Activated CD4-positive, alpha-beta T cell treated with anti-CD3 and anti-CD28 coated beads, Interleukin-2, Interleukin-4, amounts not matched to agents 100 ng/mL and 50 ng/mL, durations not matched to agents 16 hours and 8 hours (primary cell): ENCODE measurements at places on chromosomes 7 and 10.

GRCh38 chr10:47027784-47028260 is 116.6 kb downstream of the PTPN20 start:
- no peak for DNase-seq

DNA sequence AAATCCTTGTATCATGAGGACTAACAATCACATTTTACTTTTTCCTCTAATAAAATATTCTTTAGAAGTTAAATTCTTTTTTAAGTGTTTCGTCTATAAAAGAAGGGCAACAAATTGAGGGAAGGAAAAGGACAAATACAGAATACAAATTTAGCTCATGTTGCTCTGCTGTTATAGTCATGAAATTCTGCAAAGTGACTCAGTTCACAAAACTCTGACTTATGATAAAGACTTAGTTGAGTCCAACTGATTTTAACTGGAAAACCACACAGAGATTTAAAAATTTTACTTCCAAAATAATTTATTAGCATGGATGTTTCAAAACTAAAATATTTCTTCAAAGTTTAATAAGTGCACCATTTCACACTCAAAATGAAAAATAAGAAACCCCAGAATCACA is 75.0 kb upstream of the GPR22 start:
- DNase-seq = no peak

DNA sequence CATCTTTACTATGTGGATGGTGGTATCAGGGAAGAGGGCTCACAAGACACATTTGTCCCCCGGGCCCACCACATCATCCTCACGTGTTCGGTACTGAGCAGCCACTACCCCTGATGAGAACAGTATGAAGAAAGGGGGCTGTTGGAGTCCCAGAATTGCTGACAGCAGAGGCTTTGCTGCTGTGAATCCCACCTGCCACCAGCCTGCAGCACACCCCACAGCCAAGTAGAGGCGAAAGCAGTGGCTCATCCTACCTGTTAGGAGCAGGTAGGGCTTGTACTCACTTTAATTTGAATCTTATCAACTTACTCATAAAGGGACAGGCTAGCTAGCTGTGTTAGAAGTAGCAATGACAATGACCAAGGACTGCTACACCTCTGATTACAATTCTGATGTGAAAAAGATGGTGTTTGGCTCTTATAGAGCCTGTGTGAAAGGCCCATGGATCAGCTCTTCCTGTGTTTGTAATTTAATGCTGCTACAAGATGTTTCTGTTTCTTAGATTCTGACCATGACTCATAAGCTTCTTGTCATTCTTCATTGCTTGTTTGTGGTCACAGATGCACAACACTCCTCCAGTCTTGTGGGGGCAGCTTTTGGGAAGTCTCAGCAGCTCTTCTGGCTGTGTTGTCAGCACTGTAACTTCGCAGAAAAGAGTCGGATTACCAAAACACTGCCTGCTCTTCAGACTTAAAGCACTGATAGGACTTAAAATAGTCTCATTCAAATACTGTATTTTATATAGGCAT is 9.1 kb upstream of the CSGALNACT2 start:
- DNase-seq = peak; percentile 81

DNA sequence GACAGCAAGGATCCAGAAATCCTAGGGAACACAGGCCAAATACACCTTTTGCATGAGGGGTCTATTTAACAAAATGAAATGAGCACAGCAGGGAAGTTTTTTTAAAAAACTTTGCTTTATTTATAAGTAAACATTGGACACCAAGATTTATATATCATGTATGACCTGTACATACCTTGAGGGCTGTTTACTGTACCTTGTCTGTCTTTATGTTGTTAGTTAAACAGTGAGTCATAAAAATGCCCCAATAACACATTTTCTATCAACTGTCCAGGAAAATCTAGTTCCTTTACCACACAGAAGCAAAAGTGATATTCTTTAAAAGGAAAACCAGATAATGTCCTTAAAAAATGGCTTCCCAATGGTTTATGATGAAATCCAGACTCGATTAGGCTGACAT is 45.1 kb upstream of the AGR3 start:
- DNase-seq = no peak

DNA sequence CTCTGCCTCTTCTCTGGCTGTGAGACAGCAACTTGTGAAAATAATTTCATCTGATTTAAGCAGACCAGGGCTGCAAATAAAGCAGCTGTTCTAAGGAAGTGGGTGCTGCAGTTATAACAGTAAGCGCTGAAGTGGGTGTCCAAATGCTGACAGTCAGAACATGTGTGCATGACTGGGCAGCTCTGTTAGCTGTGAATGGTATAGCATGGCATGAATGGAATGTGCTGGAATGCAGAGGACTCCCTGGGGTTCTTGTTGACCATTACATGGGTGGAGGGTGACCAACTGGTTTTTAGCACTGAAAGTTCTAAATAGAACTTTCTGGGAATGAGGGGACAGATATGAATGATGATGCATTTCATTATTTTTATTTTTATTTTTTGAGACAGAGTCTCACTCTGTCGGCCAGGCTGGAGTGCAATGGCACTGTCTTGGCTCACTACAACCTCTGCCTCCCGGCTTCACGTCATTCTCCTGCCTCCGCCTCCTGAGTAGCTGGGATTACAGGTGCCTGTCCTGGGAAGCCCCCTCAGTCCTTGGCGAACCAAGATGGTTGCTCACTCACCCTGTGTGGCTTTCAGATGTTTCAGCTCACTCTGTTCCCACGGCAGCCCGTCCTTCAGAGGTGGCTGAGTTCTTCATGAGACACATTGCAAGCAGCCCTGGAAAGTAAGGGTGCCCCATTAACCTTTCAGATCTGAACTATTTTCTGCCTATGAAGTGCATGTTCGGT is 319.8 kb upstream of the PHYHIPL start:
- DNase-seq = no peak

DNA sequence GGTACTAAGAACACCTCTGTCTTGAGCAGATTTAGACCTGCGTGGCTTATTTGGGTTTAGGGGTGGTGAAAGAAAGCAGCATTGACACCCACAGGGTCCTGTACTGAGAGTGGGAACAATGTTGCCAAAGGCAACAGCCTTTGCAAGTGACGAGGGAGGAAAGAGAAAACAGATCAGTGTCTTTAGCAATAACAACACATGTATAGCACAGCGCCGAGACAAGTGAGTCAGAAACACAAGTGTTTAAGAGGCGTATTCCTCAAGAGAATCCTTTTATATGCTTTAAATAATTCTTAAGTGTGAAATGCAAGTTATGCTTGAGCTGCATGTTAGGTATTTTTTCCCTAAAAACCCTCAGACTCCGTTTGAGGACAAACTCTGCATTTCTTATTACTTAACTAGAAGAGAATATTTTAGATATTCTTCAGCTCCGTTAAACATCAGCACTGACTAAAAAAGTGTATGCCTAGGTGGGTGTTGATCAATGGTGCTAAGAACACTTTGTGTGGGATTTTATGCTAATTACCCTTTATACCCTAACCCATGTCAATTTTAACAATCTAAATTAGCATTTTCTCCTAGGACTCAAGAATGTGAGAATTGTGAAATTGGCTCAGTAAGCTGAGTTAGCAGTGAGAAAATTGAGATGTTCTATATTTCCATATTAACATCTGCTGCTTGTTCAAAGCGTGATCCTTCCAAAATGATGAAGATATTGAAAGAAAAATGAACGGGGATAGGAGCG is 1095.4 kb upstream of the CELF2 start:
- no peak for DNase-seq

- no peak for DNase-seq
Measured at GRCh38 chr7:5222841-5223411, 32.9 kb downstream of the WIPI2 start.

DNA sequence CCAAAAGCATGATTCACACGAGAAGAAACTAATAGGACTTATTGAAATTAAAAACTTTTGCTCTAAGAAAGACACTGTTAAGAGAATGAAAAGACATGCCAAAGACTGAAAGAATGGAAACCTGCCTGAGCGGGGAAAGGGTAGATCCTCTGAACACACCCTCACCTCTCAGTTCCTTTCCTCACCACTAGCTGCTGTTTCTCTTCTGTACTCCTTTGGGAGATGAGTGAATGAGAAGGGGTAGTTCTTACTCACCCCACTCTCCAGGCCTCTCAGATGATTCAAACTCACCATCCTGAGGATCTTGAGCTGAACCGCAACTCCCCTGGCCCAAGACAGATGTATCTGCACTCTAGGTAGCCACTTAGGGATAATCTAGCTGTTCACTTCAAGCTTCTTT is 41.9 kb downstream of the IQUB start:
- no peak for DNase-seq

DNA sequence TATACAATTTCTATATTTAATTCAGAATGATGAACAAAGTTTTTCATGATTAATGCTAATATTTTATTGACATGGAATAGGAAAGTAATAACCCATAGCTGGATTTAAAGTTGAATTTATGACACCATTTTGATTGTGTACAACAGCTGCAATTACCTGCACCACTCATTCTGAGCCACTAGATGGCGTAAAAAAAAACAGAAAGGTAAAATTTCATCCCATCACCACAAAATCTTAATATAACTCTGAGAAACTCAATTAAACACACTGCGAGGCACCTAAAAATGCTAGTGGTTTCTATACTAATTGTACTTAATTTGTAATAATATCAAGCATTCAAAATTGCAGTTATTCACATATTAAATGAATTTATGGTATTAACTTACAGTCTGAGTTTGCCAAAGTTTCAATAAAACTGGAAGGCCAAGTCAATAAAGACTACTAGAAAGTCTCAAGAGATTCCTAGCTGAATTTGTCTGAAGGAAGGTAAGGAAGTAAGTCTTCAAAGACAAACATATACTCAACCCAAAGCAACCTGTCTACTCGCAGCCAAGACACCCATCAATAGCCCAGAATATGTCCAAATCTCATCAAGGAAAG is 182.5 kb downstream of the SKAP2 start:
- peak; percentile 22 for DNase-seq
